Activated naive CD4-positive, alpha-beta T cell treated with Interleukin-2 at 50 U/mL for 16 hours (primary cell): ENCODE measurements at places on chromosomes 5 and 9.

- no peak for DNase-seq
These were observed 240.1 kb downstream of the TRPM3 start for GRCh38 chr9:70881333-70881732.

DNA sequence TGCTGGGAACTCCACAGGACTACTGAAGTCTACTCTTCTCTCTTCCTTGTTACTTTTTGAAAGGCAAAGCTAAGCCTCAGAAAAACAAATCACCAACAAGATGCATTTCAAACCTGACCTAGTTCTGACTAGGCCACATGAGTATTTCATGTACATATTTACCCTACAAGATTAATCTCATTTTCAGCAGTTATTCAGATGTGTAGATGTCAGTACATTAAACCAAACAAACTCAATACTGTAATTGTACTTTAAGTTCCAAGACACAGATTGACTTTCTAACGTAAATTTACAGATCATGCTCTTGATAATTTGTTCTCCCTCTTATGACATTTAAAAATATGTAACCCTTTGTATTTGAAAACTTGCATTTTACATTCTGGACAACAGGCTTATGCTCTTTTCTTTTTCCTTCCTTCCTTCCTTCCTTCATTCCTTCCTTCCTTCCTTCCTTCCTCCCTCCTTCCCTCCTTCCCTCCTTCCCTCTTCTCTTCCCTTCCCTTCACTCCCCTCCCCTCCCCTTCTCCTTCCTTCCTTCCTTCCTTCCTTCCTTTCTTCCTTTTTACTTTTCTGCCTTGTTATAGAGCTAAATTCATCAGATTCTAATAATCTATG, 1653.4 kb downstream of the EFNA5 start:
- no peak for DNase-seq

- no peak for DNase-seq
These were observed 2.9 kb upstream of the KLF4 start for GRCh38 chr9:107492381-107492970.

DNA sequence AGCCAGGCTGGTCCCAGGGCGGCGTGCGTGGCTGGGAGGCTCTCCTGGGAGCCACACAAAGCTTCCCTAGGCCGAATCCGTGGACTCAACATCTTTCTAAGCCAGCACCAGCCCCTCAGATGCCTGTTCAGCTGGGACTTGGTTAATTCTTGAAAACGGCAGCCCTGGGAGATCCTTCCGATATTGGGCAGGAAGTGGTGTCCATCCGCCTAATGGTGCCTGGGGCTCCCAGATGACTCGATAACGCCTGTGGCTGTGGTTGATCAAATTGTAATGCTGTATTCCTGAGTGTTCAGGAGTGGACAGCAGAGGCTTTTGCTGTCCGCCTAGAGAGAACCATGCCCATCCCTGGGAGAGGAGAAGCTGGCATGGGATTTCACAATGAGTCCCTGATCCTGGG, 14.1 kb downstream of the KCNT1 start:
- DNase-seq: no peak

GRCh38 chr5:61139094-61139873, 23.0 kb downstream of the SMIM15 start:
- DNase-seq: no peak

GRCh38 chr9:72415163-72415562, 50.2 kb upstream of the ZFAND5 start:
- no peak for DNase-seq

DNA sequence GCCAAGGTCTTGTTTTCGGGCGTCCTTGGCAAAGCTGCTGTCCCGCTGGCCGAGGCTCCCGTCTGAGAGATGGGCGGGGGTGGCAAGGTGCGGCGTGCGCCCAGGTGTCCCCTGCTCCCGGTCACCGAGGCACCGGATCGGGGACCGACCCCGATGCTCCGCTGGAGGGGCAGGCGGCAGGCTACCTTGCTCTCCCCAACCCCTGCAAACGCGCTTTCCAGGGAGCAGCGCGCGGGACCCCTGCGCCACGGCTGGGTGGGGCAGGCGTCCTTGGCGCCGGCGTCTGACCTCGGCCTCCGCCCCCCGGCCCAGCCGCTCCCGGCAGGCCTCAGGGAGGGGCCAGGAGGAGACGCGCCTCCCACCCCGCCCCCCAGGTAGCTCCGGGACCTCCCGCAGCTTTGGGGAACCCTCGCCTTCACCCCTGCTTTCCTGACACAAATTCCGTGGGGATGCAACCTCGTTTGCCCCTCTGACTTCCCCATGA, 551 bp downstream of the N4BP3 start:
- peak; percentile 36 for DNase-seq

DNA sequence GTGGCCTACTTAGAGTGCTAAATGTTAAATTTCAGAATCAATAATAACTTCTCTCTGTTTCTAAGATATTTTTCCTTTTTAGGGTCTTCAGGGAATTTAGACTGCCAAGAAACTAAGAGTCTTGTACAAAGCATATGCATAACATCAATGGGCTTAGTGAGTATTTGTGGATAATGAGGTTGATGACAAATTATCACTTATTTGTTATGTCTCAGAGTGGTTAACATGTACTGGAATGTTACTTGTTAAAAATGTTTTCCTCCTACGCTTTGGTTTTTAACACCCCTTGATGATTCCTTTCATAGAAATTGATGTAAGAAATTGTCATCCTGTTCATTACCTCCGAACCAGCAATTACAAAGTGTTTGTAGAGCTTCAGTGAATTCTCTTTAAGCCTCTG, 144.3 kb downstream of the MRPS30 start:
- no peak for DNase-seq

DNA sequence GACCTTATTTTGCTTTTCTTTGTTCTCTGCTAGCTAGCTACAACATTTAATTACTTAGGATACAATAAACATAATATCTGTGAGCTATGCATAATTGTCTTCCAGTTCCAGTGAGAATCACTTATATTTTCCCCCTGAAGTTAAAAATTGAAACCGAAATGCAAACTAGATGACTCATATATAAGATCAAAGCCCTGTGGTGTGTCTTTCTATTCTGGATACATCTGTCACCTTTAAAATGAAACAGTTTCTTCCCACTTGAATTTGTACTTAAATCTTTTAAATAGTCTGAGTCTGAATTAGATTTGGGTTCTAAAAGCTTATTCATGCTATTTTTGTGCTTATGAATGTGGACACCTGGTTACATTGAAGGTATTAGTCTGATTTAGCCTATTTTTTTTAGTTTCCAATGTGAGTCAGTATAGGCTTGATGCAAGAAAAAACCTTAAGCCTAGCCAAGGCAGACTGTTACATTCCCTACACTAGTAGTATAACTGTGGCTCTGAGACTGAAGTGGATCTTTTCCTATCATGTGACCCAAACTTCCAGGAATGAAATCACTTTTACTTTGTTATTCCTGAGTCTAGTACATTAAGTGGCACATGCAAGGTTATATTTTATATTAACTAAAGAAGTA, 703.5 kb upstream of the RGMB start:
- no peak for DNase-seq

GRCh38 chr5:148005788-148006520, 57.8 kb upstream of the SPINK5 start:
- no peak for DNase-seq

GRCh38 chr5:117999939-118000549, 988.3 kb downstream of the DTWD2 start:
- DNase-seq: no peak

DNA sequence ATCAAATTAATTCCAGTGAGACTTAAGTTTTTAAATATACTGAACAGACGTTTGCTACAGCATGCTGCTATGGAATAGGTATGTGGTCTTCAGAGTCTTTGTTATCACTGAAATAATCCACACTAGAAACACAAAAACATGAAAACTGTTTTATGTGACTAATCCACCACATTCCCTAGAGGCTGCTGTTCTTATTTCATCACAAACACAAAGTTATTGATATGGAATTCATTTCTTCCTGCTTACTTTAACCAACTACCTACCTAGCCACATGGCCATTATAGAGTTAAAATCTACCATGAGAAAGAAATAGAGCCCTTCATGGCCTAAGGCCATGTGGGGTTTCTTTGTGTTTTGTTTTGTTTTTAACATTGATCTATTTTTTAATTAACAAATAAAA, 232.3 kb upstream of the PTGER4 start:
- DNase-seq: no peak

DNA sequence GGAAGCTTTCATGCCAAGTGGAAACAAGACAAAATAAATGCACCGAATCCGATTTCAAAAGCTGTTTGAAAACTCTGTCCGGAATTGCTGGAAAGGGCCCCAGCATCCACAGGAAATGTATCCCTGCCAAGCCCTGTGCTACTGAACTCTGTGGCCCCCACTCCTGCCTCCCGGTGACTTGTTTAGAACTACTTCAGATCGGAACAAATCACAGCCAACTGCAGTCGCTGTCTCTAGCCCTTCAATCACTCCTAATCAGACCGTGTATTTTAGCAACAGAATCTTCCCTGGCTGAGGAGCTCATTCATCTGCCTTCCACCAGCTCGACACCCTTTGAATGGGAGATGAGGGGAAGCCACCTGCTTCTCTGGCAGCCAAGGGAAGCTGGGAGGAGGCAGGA, 94.1 kb downstream of the KCNIP1 start:
- no peak for DNase-seq

DNA sequence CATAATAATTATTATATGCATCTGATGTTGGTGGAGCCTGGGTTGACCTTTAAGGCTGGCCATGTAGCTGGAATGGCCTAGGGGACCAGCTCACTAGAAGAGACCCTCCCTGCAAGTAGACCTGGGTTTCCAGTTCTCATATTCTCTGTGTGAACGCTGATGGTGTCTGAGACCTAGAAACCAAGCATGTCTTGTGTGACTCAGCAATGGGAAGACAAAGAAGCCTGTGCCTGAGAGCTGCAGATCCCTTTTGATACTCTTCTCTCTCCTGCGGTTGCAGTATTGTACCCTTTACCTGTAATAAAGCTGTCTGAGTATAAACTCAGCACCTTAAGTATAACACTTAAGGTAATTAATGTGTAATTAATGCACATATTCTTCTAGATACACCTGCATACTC, 22.2 kb downstream of the C9orf152 start:
- no peak for DNase-seq

GRCh38 chr9:93257808-93258331, 73.9 kb downstream of the WNK2 start:
- no peak for DNase-seq

DNA sequence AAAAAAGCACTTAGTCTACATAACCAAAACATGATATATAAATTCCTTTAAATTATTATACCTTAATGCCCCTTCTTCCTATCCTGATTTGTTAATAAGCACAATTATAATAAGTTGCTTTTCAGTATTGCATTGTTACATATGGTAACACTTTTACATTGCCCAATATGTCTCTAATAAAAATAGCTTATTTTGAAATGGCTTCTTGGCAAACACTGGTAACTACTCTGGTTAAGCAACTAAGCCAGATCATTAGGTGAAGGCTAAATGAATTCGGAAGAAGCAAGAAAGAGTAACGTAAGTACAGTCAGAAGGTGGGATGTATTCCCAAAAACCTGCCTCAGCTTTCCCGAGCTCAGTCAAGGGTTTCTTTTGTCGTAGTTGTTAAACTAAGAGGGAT, 85.3 kb downstream of the TTC39B start:
- no peak for DNase-seq

- DNase-seq: no peak
These were observed 32.3 kb upstream of the TENT4A start for GRCh38 chr5:6680922-6681321.

DNA sequence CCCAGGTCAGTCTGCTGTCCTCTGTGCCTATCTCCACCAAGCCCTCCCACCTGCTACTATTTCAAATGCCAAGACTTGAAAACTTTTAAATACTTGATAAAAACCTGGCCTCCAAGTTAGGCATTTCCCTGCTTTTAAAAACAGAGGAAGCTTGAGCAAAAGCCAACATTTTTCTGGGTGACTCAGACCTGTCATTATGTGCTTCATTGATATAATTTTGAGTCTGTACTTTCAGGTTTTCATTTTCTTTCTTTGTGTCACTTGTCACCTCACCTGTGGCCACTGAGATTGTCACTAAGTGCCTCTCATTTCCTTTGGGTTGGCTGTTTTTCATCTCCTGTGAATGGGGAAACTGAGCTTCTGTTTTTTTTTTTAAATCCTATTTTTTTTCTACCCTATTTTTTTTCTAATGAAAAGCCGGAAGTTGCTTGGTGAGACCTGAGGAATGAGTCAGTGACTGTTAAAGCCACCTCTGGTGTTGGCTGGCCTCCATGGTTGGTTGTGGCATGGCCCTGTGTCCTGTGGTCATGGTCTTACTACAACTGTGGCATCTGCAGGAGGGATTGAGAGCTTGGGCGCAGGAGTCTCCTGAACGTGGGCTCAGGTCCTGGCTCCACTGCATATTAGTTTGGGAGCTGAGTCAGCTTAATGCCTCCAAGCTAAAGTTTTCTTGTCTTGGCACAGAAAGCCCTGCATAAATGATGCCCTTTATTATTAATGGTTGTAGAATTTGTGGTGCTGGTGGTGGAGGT, 56.7 kb downstream of the ARHGAP26 start:
- DNase-seq: peak; percentile 19

- no peak for DNase-seq
These were observed 171.3 kb downstream of the C5orf15 start for GRCh38 chr5:133797167-133797566.

DNA sequence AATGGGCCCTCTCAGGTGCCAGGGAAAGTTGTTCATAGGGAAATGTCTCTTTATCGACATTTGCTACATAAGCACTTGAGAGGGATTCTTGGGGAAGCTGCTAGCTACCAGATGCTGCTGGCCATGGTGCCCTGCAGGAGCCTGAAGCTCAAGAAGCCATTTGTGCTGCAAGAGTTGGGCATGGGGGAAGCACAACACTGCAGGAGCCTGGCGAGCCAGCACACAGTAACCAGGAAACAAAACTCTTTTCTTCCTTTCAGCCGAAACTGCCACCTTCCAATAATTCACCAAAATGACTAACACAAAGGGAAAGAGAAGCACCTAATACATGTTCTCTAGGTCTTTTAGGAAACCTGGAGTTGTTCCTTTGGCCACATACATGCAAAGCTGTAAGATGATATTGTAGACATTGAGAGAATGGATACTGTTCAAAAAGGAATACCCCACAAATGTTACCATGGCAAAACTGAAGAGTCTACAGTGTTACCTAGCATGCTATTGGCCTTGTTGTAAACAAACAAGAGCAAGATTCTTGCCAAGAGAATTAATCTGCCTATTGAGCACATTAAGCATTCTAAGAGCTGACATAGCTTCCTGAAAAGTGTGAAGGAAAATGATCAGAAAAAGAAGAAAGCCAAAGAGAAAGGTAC, 26.1 kb upstream of the LARP1 start:
- no peak for DNase-seq

DNA sequence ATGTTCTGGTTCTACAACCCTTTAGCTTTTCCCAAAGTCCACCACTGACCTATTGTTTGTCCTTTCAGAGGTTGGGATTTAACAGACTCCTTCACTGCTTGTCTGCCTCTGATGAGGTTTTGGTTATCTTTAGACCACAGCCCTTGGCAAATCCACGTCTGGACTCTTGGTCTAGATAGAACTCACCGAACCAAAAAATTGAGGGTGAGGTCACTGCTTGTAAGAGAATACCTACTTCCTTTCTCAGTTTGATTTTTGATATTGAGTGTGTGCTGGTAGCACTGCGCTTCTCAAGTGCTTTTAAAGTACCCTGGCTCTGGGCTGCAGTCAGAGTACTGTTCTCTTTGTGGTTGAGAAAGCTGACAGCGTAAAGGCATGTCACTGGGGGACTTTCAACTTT, 61.7 kb downstream of the JMY start:
- no peak for DNase-seq

GRCh38 chr9:133760713-133761290, 22.6 kb upstream of the SARDH start:
- DNase-seq: no peak
